ENCODE measurements at places on chromosomes 6 and 20.

- no peak for DNase-seq
These were observed 19.1 kb upstream of the ARMC12 start for GRCh38 chr6:35717449-35718374.

GRCh38 chr6:30446259-30446658, 43.0 kb upstream of the HLA-E start:
- DNase-seq, result no peak

DNA sequence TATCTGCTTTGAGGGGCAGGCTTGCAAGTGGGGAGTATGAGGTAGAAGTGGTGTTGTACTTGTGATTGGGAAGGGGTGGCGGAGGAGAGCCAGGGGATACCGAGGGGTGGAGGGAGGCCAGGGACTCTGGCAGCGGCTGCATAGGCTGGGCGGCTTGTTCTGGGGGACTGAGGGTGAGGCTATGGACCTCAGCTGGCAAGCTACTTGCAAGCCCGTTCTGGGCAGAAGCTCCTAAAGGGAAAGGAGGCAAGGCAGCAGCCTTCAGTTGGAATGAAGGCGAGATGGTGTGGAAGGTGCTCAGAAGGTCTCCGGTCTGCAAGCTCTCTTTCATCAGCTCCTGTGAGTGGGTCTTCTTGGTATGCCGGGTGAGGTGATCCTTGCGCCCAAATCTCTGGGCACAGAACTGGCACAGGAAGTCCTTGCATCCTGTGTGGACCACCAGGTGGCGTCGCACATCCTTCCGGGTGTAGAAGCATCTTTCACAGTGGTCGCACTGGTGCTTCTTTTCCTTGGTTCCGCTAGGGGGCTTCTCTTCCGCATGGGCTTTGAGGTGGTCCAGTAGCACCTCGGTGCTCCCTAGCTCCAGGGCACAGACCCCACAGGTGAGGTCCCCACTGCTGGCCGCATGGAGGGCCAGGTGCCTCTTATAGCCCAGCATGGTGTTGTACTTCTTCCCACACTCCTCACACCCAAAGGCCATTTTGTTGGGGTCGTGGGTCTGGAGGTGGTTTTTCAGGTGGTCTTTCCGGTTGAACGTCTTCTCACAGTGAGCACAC, 66.0 kb downstream of the PLAGL1 start:
- DNase-seq, result no peak

- no peak for DNase-seq
These were observed 26.7 kb upstream of the MYLIP start for GRCh38 chr6:16102208-16102607.

- DNase-seq, result no peak
These were observed 47.2 kb downstream of the NFATC2 start for GRCh38 chr20:51495291-51495690.

DNA sequence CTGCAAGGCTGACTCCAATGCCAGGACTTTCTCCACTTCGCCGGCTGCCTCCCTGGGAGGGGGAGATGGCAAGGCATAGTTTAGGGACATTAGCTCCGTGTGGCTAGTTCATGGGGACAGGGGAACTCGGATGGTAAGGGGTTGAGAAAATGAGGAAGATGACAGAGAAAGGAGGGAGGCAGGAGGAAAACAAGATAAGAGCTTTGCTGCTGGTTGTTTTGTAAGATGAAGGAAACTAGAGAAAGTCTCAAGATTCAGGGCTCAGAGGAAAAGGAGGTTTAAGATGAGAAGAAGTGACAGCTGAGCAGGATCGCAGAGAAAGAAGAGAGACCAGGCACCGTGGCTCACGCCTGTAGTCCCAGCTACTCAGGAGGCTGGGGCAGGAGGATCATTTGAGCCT, 180.9 kb upstream of the RREB1 start:
- DNase-seq, result no peak

- DNase-seq, result no peak
These were observed 252.7 kb downstream of the TAF4 start for GRCh38 chr20:61812845-61813485.

DNA sequence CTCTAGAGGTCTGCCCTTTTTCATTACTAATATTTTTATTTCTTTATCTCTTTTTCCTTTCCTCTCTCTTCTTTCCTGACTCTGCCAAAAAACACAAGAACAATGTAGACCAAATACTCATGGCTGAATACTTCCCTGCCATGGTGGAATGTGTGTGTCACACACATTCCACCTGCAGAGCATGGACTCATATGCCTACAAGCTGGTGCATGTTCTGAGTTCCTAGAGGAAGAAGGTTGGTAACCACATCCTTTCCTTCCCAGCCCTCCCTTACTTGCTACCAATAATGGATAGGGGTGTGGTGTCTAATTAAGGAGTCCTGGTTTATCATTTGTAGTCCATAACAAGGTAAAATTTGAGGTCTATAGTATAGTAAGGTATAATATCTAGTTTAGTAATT, 15.2 kb upstream of the CST9L start:
- DNase-seq, result no peak

- no peak for DNase-seq
These were observed 9.6 kb upstream of the NELFCD start for GRCh38 chr20:58971429-58971828.

- DNase-seq, result no peak
These were observed 58.9 kb upstream of the RREB1 start for GRCh38 chr6:7048894-7049293.

DNA sequence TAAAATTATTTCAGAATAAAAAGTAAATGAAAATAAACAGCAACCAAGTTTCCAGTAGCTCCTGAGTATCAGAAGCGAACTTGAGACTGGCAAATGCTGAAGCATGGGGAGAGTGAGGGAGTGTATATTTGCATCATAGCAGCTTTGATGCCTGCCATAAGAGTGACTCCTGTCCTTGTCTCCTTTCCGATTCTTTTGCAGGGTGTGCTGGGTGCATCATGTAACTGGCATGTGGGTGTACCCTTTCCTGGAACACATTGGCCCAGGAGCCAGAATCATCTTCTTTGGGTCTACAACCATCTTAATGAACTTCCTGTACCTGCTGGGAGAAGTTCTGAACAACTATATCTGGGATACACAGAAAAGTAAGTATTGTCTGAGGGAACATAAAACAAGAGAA, 117.4 kb downstream of the ADAT2 start:
- no peak for DNase-seq

GRCh38 chr6:104630522-104630921, 229.2 kb downstream of the HACE1 start:
- DNase-seq, result no peak

DNA sequence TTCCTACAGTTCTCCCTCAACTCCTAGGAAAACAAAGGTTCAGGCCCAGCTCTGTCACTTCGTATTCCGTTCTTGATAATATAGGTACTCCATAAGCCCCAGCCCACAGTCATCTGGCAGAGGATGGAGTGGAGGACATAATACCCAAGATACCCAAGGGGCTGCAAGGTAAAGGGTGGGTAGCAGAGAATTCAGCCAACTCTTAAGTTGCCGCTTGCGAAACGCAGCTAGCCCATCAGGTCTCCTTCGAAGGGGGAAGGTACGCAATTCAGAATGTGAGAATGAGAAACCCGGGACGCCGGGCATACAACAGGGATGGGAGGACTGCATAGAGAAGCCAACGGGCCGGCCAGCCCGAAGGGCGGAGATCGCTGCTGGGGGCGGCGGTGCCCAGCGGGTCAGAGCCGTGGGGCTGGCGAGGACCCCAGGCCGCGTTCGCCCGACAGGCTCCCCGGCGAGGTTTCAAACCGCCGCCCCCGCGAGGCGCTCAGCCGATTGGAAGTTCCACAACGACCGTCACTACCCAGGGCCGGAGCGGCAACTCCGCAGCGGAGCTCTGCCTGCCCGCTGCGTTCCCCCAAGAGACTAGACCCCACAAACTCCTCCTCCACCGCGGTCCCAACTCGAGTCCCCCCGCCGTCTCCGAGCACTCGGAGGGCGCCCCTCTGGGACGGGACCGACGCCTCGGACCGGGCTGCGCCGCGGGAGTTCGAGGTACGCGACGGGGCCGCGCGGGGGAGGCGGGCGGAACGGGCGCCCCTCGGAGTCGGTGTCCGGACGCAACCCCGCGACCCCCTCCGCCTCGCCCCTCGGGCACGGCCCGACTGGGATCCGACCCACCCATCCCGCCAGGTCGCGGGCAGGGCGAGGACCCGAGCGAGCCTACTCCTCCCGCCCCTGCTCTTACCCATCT, 911 bp downstream of the CDK19 start:
- peak; percentile 80 for DNase-seq

DNA sequence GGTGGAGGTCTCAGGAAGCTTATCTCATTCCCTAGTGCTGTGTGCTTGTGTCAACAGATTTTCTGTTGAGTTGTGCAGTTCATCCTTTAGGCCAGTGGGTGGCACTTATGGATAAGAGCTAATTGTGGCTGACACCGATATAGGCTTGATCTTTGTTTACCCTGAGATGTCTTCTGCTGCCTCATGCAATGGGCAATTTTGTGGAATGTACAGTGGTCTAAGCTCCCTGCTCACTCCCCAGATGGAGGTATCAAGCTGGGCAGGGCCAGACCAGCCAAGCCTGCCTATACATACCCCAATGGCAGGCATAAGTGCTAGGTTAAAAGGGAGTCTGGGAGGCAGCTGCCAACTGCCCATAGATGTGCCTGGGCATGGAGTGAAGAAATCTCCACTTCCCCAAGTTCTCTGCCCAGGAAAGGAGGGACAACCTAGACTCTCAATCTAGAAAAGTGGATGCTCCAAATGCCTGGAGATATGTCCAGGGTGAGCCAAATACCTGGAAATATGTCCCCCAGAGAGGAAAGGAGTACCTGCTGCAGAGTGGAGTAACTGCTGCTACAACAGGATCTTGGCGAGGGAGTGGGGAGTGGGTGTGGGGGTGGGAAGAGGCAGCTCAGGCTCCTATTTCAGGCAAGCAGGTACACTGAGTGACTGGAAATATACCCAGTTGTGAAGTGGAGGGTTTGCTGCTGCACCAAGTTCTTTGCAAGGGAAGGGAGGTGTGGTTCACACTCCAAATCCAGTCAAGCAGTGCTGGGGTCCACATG, 53.2 kb upstream of the ARG1 start:
- no peak for DNase-seq

DNA sequence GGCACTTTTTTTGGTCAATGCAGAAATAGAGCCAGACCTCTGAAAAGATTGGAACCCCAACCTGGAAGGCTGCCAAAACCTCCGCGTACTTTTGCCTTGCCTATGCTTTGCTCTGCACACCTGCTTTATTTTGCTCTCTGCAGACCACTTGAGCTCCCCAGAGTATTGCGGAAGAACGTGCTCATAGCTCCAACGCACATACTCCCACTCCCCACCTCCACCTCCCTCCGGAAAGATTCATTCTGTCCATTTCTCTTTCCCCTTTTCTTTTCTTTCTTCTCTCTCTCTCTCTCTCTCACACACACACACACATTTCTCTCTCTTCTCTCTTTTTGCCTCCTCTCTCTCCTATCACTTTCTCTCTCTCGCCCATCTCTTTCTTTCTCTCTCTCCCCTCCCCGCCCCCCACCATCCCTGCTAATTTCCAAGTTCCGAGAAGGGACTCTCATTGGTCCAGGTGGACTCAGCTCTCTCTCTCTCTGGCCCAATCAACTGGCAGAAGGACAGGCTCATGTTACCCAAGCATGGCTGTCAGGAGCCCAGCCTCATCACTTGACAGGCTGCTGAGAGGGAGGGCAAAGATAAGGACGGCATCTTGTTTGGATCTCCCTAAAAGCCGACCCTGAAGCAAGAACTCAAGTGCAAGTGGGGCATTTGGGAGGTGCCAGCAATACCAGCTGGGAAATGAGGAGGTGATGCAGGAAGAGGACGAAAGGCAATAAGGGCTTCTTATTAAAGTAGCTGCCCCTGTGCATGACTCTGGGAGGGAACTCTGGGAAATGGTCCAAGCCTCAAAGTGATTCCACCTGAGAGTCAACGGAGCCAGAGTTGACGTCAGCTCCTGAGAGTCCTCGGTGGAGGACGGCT, 246.1 kb downstream of the LY86 start:
- no peak for DNase-seq

DNA sequence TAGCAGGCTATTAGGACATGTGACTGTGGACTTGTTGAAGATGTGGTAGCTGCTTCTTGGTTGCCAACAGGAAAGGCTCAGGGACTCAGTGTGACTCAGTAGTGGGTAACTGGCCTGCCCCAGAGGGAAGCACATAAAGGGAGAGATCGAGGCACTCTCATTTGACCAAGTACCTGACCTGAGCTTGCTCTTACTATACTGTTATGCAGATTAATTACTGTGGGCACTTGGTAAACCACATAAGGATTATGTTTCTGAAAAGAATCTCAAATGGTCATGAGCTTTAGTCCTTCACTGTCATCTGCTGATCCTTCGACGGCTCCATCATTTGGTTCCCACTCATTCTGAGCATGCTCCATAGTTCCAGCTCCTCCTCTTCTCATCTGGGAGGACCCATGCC, 48.2 kb upstream of the RPL7L1 start:
- DNase-seq, result no peak

DNA sequence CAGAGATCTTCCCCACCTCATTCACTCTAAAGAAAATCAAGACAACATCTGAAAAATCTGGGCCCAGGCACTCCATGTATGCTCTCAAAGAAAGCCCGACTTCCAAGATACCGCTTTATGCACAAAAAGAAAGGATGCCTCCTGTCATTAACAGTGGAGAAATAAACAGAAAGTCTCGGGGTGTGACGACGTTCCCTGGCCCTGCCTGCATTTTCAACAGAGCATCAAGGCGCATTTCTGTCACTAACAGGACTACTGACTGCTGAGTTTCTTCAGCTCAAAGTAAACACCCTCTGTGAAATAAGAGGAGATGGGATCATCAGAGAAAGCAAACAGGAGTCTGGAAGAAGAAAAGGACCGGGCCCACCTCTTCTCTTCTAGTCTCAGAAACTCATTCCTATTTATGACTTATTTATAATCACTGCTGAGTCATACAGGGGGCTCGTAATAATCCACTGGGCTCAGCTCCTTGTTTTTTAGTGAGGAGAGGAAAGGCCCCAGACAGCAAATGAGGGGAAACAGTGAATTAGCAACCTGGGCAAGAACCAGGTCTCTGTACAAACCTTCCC, 99.7 kb downstream of the ZMYND8 start:
- no peak for DNase-seq

GRCh38 chr20:56835829-56836550, 206.9 kb downstream of the TFAP2C start:
- no peak for DNase-seq

DNA sequence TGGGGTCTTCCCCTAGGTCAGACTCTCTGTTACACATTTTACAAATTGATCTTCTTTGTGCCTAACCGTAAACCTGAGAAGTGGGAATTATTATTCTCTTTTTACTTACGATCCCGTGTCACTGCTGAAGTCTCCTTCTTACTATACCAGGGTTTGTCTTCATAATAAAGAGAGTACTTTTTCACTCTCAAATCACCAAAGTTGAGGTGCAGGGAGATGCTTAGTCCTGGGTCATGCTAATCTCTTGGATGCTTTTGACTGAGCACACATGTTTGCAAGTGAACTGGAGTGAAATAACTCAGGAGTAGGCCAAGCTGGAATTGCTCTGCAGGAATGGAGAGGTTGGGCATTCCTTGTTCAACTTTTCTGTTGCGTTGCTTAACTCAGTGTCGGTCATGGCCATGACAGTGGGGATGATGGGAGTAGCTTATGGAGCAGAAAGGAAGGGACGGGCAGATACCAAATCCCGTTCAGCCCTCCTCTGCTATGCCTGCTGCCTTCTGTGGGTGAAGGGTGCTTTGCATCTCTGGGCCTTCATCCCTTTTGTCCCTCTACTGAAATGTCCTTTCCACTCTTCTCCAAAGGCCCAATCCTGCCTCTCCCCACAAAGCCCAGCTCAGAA, 15.2 kb upstream of the TAGAP start:
- no peak for DNase-seq

- DNase-seq, result peak; percentile 73
These were observed 47.1 kb downstream of the MCUR1 start for GRCh38 chr6:13767121-13767808.

GRCh38 chr6:10408457-10408856, 6.4 kb downstream of the TFAP2A start:
- no peak for DNase-seq

GRCh38 chr6:37074053-37074827, 68.8 kb downstream of the FGD2 start:
- DNase-seq, result no peak
